GM19239 (cell line): ENCODE measurements at places on chromosomes 6 and 20.

GRCh38 chr6:87660226-87660911 lies 41.7 kb downstream of the AKIRIN2 start:
- DNase-seq, result no peak

- DNase-seq, result no peak
These were observed 86.2 kb upstream of the PTPRK start for GRCh38 chr6:128606611-128607010.

DNA sequence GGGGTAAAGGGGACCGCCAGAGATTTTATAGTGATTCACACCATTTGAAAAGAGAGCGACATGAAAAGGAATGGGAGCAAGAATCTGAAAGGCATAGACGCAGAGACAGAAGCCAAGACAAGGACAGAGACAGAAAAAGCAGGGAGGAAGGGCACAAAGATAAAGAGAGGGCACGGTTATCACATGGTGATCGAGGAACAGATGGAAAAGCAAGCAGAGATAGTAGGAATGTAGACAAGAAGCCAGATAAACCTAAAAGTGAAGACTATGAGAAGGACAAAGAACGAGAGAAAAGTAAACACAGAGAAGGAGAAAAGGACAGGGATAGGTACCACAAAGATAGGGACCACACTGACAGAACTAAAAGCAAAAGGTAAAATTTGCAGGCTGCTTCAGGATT lies 77.7 kb downstream of the PHF3 start:
- DNase-seq, result no peak

DNA sequence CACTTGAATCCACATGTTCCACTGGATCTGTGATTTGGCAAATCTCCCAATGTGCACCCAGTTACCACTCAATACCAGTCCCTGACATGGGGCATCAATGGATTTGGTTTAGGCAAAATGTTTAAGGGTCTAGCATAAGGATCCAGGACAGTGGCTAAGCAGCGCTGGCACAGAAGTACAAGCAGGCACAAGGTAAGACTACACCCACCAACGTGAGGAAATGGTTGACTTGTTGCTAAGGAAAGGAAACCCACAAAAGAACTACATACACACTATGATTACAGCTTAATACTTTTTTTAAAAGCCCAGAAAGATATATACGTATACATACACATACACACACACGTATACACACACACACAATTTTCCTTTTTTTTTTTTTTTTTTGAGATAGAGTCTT lies 79.0 kb downstream of the DNAAF9 start:
- DNase-seq, result no peak

GRCh38 chr6:169573883-169574282 lies 127.9 kb downstream of the WDR27 start:
- DNase-seq, result no peak

DNA sequence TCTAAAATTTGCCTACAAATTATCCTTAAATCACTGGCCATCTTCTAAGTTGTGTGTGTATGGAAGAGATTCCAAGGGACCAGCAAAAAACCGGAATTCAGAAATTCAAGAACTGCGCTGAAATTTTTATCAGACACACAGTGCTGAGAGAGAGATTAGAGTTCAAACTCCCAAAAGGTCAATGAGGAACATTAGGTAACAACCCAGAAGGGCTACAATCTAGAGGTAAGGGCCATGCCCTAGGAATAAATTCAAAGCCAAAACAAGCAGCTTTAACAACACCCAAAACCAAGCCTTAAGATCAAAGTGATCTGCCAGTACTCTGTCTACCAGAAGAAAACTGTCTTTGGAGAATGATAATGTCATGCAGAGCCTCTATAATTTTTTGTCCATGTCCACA lies 17.8 kb downstream of the SRSF12 start:
- no peak for DNase-seq

DNA sequence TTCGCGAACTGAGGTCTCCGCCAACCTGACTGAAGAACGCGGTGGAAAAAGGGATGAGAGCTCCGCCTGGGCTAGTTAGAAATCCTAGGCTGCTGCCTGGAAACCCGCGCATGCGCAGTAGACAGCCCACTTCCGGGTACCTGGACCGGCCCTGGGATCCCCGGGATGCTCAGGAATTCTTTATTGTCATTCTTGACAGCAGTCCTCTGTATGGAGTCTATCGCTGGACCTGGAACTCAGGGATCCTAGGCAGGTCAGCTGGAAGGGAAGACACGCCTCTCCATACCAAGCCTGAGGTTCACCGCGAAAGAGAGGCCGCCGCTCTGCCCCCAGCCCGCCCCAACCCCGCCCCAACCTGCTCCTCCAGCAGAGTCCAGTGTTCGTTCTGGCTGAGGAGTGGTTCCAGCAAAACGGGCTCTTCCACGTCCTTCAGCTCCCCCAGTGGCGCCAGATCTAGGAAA lies 1379.2 kb upstream of the DEFB115 start:
- no peak for DNase-seq

DNA sequence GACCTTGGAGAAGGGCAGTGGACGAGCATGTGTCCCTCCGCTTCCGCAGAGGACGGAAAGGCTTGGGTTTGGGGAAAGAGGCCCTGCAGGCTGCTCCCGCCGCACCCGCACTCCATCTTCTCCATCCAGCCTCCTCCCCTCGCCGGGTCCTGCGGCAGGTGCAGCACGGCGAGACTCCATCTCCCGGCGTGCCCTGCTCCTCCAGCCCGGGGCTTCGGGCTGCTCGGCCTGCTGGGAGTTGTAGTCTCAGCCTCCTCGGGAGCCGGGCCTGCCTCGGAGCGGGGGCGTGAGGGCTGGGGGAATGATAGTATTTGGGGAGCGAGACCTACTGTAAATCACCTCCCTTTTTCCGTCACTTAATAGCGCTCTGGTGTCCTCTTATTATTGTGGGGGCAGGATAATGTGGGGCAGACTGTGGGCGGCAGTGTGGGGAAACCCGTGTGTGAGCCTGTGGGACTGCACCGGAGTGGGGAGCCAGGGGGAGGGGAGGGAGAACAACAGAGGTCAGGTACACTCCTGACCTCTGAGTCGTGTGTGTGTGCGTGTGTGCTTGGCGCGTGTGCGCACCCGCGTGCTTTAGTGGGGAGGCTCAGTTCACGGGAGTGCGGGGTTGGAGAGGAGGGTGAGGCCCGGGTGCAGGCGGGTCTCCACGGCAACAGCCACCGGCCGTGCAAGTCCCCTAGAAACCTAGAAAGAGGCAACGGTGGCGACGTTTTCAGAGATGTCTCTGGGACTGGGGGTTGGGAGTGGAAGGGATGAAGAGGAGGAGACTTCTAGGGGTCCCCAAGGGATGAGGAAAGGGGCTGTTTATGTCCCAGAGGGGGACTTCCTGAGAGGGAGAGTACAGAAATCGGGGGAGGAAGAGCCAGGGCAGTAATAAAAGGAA lies 4.1 kb downstream of the TTBK1 start:
- peak; percentile 100 for DNase-seq

DNA sequence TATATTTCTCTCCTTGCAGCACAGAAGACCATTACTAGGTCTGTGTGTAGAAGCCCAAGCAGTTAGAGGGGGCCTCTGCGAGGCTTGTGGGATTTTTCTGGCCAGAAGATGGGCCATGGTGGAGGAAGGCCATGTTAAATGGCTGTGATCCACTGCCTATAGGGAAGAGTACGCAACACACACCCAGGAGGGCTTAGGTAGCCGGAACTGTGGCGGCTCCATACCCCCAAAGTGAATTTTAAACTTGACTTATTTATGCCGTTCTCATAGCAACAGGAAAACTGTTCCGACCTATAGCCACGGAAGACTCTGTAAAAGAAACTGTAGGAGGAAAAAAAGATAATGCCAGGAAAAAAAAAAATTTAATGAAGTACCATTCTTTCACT lies 69.5 kb downstream of the SLX4IP start:
- DNase-seq, result no peak

DNA sequence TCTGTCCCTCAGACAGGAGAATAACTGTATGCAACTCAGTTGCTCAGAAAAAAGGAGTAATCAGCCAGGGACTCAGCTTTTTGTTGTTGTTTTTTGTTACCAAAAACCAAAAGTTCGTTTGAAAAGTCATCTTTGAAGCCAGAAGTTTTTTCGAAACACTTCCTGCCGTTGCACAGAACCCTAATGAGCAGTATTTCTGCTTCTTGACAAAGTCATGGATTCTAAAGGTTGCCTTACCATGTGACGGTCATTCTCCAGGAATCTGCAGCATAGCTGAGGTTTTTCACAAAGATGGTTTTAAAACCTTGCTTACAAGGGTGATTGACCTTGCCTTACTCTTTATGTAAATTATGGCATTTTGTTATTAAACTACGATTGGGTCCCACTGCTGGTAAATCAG lies 1.9 kb downstream of the RAB32 start:
- no peak for DNase-seq

- no peak for DNase-seq
These were observed 4.9 kb downstream of the MTCL3 start for GRCh38 chr6:127514179-127514772.

DNA sequence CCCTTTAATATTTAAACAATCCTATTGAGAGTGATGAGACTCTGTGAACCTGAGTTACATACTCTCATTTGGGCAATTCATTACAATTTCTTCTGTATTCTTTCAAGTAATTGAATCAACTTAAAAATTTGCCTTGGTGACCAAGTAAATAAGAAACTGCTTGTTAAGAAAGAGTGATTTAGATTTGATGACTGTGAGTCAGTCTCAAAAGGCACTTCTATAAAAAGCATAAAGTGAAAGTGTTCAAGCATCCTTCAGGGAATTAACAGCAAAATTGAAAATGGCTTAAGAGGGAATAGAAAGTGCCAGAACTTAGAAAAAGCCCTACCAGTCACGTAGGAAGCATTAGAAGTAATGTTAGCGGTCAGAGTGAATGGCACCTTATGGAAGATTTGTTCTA lies 654.7 kb downstream of the EPM2A start:
- no peak for DNase-seq

DNA sequence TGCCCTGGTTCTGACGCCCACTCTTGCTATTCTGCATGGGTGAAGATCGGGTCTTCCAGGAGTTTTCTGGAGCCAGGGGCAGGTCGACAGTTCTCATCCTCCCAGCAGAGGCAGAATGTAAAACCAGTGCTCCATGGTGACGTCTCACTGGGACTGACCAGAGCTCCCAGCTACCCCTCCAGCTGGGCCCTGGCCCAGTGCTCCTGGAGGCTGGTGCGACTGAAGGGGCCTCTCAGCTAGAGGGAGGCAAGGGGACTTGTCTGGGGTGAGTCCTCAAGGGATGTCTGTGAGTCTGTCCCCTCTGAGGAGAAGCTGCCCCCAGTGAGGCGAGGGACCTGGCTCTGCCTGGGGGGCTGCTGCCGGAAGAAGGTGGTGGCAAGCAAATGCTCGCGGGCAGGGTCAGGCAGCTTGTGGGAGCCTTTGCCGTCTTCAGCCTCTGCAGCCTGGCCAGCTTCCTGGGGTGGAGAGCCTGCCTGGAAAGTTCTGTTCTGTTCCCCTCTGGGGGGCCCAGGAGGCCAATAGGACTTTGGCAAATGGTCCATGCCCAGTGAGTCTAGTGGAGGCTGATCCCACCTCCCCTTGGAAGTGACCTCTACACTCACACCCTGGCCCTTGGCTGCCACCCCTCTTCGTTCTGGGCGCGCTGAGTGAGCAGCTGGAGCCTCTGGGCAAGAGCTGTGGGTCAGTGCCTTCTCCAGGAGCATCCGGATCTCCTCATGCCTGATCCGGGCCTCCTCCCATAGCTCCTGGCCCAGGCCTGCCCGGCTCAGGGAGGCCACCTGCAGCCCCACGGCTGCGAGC lies 47.5 kb downstream of the KIAA1755 start:
- DNase-seq, result no peak

DNA sequence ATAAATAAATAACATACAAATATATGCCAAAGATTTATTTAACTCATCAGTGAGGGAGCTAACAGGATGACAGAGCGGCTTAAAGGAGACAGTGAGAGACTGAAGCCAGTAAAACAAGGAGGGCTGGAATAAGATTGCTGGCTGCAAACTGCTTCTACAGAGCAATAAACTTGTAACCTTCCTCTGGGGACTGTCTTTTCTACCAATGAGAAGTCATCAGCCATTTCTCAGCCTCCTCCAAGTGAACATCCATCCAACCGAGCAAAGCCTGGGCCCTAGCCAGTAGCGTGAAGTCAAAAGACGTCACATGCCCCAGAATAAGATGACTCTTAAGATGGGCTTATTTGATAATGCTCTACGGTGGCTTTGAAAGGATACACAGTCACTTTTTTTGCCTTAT lies 42.5 kb downstream of the CPXM1 start:
- no peak for DNase-seq

- DNase-seq, result no peak
These were observed 25.0 kb downstream of the L3MBTL3 start for GRCh38 chr6:130043344-130043743.

DNA sequence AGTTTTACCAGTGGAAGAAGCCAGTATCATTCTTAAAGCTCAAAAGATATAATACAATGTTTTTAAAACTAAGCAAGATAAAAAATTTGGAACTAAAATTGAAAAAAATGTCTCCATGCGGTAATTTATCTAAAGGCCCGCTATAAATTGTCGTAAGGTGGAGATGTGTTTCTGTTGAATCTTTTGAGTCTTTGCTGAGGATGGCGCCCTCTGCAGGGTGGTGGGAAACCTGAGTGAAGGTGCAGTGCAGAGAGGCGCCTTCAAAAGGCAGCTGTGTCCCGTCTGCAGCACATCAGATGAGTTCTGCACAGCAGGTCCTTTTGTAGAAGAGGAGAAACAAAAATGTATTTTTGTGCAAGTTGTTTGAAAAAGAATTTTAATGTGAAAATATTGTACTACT lies 29.4 kb upstream of the KIF25 start:
- no peak for DNase-seq

DNA sequence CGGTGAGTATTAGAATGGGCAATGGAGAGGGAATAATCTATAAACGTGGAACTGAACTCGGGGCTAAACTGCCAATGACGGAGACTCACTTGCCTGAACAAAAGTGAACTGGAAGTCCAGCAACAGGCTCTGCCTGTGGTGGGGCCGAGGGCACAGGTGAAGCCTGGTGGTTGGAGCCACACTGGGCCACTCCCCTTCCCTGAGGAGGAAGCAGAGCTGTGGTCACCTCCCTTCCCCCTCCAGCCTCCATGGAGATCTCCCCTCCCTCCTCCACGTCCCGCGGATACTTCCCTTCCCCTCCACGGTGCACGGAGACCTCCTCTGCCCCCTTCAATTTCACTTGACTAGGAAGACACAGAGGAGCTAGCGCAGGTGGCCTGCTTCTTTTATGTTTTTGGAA lies 14.7 kb upstream of the DSP start:
- no peak for DNase-seq

- DNase-seq, result no peak
These were observed 23.8 kb downstream of the PHACTR2 start for GRCh38 chr6:143701349-143702234.
